ENCODE measurements at places on chromosomes 2 and 18.

DNA sequence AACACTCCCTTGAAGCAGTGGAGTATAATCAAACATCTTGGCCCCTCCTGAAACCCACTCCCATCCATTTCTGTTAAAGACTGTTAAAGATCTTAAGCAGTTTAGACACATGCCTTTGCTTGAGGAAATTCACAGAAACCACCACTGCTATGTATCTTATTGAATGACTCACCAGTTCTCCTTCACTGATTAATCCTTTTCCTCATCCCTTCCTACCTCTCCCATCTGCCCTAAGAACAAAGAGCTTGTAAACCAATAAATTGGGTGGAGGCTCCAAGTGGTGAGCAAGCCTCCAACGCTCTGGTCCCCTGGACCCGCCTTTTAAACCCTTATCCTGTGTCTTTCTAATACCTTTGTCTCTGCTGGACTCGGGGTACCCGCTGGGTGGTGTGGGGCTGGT is 746.1 kb downstream of the LRP1B start:
- DNase-seq: no peak

DNA sequence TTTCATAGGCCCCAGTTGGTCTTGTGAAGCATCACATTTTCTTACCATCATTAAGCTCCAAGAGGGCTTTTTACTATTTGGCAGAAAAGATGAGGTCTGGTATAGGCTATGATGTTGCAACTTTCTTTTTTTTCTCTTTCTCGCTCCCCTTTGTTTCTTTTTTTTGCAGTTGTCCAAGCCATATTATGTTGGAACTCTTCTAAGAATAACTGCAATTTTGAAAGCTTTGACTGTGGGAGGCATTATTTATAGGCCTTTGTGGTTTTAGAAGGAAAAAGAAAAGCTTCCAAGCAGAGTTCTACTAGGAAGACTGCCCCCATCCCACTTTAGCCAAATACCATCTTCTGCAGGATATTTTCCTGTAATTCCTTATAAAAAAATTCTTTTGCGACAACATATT is 571.6 kb downstream of the ARHGAP15 start:
- no peak for DNase-seq

DNA sequence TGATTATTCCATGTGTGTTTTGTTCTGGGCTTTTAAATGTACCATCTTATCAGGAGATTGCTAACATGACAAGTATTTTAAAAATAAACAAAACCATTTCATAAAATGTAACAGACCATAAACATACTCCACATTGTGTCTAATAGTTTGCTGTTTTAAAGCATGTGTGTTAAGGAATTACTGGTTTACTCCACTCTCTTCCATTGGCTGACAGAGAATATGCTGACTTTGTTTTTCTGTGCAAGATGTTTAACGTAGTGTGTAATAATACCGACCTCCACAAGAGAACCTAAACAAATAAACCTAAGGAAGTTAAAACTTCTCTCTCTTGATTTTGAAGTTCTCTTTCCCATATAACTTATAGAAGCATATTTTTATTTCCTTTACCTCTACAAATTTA is 17.0 kb upstream of the TMEM18 start:
- DNase-seq: no peak

DNA sequence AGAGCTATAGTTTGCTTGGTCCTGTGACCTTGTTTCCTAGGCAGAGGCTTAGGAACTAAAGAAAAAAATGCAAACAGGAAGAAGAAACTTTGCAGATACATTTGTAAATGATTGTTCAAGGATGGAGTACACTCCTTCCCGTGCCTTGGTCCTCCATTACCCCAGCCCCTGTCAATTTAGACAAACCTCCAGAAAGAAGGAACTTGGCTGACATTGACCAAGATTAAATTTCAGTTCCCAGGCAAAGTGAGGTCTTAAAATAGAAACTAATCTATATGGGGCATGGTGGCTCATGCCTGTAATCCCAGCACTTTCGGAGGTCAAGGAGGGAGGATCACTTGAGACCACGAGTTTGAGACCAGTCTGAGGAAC is 179.9 kb upstream of the FN1 start:
- DNase-seq: no peak

DNA sequence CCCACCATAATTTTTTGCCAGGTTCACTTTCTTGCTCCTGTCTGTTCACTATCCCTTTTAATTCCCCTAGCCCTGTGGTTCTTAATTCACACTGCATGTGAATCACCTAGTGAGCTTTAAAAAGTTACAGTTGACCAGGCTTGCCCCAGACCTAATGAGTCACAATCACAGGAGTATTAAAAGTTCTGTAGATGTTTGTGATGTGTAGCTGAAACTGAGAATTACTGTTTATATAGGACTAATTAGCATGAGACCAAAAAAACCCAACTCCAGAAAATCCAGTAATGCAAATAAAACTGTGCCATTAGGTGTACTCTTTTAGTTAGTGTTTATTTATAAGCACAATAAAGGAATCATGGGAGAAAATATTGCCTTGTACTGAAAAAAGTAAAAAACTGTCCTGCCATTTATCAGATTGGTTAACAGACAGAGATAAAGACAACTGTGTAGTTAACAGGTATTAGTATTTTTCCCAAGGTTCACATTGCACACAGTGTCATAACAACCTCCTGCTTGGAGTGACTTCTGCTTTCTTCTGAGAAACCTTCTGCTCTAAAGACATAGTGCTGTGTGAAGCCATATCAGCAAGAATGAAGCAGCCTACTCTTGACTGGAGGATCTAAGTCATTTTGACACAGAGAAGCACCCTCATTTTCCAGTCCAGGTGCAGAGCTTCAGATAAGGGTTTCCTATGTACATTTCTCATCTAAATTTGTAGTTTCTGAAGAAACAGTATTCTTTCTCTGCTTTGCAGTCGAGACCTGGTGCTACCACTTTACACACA is 39.0 kb downstream of the VAPA start:
- no peak for DNase-seq

- DNase-seq: no peak
Observed at GRCh38 chr2:88856409-88857135, 165.1 kb downstream of the RPIA start.

GRCh38 chr18:62982600-62983251 is 267.4 kb downstream of the PHLPP1 start:
- peak; percentile 44 for DNase-seq

DNA sequence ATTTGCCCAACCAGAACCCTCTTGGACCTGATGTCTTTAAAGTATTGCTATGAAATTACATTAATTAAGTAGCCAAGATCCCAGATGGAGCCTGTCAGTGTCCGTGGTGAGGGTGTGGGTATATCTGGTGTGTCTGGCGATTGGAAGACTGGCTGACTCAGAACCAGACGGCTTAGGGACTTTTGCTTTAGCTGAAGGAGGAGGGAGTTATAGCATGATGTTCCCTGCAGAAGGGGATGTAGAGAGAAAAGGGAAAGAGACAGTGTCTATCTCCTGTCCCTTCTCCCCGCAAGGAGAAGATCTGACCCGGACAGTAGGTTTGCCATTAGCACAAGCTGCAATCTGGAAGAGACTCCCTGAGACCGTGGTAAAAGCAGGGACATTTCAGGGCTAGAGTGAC is 60.6 kb downstream of the POU3F3 start:
- DNase-seq: no peak

- no peak for DNase-seq
Observed at GRCh38 chr2:227813562-227814353, at the start of gene CCL20. CCL20 (plus strand) TSS chr2:227813842; CDS start chr2:227813912, 70 bp downstream.

- DNase-seq: no peak
Observed at GRCh38 chr2:71210292-71210691, 16.6 kb downstream of the PAIP2B start.

GRCh38 chr2:232492963-232493700 is 5.5 kb upstream of the ECEL1 start:
- no peak for DNase-seq

GRCh38 chr2:105643405-105644173 is 101.1 kb upstream of the NCK2 start:
- DNase-seq: no peak

DNA sequence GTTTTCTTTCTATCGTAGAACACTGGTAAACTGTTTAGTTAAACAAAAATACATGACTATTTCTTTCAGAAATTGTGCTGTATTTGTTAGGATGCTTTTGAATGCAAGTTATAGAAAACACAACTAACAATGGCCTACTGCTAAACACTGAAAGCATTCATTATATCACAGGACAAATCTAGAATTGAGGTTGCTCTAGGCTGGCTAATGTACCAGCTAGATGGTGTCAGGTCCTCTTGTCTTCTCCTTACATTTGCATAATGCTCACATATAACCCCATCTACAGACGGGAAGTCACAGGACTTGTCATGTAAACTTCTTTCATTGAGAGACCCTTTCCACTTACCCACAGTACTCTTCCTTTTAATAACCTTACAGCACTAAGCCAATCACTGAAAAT is 586.8 kb downstream of the DSC3 start:
- no peak for DNase-seq

GRCh38 chr2:11473659-11474433 is 7.9 kb upstream of the E2F6 start:
- DNase-seq: no peak

Data from activated T-cell treated with anti-CD3 and anti-CD28 coated beads for 24 hours (primary cell).